Activated gamma-delta T cell (primary cell): ENCODE measurements at places on chromosomes 7 and 10.

- DNase-seq, result peak; percentile 24
These were observed 737 bp downstream of the CNNM2 start for GRCh38 chr10:102918817-102919245.

DNA sequence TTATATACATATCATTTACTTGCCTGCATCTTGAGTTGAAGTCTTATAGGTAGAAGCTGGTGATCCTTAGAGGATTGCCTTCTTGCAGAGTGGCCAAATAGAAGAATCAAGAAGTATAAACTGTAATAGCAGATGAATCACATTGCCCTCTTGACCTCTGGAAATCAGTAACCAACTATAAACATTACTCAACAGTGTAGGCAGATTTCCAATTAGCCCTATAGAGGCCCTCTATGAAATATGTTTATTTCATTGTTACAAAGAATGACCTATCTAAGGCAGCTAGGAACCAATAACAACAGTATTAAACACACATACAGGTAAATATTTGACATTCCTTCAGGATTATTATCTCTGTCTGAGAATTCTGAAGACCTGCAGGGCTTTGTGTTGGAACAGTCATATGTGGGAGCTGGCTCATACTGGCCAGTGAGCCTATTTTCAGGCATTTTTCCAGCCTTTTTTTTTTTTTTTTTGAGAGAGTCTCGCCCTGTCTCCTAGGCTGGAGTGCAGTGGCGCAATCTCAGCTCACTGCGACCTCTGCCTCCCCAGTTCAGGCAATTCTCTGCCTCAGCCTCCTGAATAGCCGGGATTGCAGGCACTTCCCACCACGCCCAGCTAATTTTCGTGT lies 7.2 kb upstream of the SRI start:
- no peak for DNase-seq

- no peak for DNase-seq
These were observed 9.0 kb downstream of the TACR2 start for GRCh38 chr10:69407621-69408301.

GRCh38 chr7:146557971-146558469 lies 441.4 kb downstream of the CNTNAP2 start:
- no peak for DNase-seq

DNA sequence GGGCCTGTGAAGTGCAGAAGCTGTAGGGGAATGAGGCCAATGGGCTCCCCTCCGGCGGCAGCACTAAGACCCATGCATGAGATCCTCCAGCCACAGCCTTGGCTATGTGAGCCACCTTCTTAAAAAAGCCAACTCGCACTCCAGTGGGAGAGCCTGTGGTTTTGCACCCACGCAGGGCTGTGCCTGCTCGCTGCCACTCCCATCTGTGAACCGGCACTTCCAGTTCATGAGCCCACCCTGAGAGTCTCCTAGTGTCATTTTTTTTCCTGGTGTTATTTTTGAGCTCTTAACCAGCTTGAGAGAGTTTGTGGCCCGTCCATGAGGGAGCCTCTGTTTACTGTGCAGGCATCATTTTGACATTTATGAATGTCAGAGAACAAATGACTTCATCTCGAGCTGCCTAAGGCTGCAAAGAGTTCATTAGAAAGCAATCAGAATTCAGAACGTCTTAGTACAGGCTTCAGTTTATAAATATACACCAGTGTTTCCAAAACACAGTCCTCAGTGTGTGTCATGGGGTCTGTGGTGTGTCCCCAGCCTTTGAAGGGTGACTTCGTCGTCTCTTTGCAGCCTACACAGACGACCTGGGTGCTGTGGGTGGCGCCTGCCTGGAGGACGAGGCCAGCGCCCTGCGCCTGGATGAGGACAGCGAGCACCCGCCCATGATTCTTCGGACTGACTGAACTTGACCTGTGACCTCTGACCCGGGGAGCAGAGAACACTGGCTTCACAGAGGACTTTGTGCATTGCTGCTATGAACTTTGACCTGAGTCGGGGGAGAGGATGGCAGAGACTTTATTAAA lies 40.4 kb downstream of the WIPI2 start:
- no peak for DNase-seq

DNA sequence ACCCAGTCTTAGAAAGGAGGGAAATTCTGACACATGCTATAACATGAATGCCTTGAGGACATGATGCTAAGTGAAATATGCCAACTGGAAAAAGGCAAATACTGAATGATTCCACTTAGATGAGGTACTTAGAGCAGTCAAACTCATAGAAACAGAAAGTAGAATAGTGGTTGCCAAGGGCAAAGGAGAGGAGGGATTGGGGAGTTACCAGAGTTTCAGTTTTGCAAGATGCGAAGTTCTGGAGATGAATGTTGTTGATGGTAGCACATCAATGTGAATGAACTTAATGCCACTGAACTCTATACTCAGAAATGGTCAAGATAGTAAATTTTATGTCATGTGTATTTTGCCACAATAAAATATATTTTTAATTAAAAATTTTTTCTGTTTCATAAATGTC lies 38.9 kb downstream of the DRGX start:
- DNase-seq, result no peak

DNA sequence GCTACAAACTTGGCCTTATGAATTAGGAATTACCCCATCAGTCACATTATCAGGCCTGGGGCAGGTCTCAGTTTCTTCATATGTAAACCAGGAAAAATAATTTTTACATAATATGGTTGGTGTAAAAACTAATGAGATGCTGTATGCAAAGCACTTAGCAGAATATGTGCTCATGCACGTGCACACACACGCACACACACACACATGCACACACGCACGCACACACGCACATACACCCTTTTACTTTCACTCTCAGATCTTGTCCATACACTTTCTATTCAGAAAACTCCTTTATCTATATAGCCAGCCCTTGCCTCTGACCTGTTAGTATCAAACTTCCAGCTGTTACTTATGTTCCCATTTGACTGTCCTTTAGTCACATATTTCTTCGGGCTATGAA lies 92.7 kb downstream of the CREB5 start:
- no peak for DNase-seq

DNA sequence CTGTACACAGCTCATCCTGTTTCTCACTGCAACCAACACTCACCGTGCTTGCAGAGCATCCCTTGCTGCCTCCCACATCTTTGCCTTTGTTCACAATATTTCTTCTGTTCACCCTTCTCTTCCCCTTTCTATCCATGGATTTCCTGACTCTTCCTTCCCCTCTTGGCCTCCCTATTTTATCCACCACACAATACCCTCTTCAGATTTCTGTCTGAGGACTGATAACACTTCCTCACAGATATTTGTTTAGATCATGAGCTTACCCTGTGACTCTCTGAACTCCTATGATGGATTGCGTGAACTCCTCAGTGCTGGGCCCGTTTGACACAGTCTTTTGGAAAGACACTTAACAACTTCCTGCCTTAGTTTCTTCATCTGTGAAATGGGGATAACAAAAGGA lies 62.8 kb upstream of the GPR158 start:
- DNase-seq, result no peak

- DNase-seq, result no peak
These were observed 69.7 kb upstream of the STK17A start for GRCh38 chr7:43513251-43513650.

DNA sequence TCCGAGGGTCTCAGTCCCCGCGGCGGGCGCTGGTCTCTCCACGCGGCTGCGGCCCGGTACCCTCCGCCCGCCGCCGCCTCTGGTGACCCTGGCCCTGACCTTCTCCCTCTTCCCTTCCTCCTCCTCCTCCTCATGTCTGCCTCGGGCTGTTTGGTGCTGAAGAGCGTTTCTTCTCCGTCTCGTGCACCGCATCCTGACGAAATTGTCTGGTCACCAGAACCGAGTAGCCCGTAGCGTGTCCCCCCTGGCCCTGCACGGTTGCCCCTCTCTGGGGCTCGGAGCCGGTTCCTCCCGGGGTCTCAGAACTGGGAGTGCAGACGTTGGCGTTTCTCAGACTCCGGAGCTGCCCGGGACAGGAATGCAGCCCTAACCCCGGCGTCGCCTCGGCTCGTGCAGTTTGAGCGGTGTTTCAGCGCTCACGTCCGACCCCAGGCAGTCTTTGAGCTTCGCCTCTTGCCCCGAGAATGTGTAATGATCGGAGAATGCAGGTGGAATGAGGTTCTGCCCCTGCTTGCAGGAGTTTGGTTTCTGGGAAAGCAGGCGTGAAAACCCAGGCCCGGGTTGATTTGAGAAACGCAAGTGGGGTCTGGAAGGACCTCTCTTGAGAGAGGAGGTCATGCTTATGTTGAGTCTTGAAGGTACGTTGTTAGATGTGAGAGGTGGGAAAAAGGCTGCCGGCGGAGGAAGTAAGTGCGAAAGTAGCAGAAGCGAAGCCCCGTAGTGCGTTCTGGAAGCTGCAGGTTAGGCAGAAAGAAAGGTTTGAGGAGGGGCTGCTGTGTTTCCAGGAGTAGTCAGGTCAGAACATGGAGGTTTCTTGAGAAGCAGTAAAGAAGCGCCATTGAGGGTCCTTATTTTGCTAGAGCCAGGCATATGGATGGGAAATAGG lies 743 bp downstream of the RBM17 start:
- DNase-seq, result no peak

GRCh38 chr10:119608316-119609155 lies 11.8 kb upstream of the TIAL1 start:
- no peak for DNase-seq

- DNase-seq, result no peak
These were observed 13.6 kb downstream of the ENTPD7 start for GRCh38 chr10:99672884-99673283.

DNA sequence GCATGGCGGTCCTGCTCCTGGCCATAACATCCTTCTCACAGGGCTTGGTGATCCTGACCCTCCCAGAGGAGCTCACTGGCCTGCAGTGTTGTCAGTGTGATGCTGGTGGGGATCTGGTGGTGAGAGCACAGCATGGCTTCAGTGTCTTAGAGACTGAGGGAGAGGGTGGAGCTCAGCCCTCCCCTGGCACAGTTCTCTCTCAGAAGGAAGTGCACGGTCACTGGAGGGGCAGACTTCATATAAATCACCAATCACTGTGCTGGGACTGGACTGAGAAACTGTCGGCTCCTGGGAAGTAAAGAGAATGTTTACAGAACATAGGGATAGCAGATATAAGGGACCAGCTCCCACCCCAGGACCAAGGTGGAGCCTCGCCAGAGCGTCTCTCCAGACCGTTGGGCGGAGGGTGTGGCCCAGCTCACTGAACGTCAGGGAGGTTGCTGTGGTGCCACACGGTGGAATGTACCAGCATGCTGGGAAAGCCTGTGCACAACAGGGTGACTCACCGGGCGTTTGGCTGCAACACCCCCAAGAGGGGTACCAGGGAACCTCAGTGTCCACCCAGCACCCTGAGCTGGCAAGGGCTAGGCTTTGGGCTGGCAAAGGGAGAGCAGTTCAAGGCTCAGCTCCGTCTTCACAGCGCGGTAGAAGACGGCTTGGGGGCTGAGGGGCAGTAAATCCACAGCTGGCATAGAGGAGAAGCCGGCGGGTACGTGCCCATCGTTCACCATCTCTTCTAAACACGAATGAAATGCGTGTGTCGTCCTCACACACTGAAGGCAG lies 8.8 kb upstream of the GET4 start:
- no peak for DNase-seq

GRCh38 chr7:94710256-94710655 lies 54.3 kb upstream of the SGCE start:
- DNase-seq, result no peak

GRCh38 chr7:92723943-92724342 lies 112.4 kb downstream of the CDK6 start:
- DNase-seq, result no peak

DNA sequence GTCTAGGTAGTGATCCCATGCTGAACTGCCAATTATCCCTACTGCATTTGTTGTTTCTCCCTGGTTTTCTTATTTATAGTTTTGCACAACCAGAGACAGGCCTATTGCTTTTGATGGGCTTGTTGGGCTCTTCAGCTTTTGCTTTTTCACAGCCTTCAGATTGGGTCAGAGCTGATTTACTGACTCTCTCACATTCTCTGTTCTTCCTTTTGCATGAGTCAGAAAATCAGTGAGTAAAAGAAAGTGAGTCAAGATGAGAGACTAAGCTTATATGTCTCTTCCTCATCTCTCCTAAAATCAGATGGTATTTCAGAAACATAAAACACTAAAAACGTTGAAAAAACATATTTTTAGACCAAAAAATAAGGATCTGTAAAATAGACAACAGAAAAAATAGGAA lies 1135.4 kb downstream of the XPNPEP1 start:
- no peak for DNase-seq

- no peak for DNase-seq
These were observed 212.2 kb downstream of the ANKRD7 start for GRCh38 chr7:118436663-118437062.

GRCh38 chr10:77583527-77583926 lies 54.1 kb downstream of the KCNMA1 start:
- DNase-seq, result no peak

DNA sequence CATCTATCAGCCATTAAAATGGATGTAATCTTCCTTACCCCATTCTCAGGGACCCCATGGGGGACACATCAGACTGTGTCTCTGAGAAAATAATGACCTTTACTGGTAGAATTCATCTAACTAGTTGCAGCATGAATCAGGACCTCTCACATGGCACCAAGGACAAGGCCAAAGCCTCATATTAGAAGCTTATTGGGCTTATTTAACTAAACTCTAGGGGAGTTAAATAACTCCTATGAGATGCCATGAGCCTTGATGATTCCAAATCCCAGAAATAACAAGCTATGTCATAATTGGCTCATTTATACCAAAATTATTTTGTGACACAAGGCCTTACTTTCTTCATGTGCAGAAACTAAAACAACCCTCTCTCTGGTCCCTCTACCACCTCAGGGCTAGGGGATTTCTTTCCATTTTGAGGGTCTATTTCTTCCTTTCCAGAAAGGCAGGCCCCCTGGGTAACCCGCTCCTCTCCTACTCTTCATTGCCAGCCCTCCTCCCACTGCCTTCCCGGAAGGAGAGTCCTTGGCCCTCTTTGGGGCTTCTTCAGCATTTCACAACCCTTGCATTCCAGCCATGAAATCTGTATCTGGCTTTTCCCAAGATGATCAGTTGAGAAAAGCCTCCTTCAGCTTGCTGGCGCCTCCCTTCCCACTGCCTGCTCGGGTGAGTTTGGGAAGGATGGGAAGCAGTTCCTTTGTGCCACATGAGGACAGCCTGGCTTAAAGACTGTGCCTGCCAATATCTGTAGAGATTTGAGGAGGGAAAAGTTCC lies 41.8 kb upstream of the TRIM8 start:
- no peak for DNase-seq

DNA sequence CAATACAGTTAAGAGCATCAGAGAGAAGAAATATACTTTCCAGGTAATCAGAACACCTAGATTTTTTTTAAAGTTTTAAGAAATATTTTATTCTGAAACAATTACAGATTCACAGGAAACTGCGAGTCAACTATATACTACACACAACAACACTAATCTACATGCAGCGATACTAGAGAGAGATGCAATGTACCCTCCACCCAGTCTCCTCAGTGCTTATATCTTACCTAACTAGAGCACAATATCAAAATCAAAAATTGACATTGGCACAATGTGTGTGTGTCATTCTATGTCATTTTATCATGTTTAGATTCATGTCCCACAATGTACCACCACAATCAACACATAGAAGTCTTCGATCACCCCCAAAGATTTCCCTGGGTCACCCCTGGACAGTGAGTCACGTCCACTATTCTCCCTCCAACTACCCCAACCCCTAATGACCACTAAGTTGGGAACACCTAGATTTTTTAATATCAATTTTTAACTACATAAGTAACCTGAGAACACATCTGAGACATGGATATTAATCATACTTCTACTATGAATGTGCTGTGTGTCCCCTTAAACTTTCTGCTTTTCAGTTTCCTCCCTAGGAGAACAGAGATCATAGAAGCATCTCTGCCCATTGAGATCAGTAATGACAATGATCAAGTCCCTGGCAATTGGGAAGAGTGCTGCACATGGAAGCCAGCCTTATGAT lies 86.5 kb downstream of the GSAP start:
- no peak for DNase-seq

- no peak for DNase-seq
These were observed 931 bp downstream of the PAPSS2 start for GRCh38 chr10:87660484-87661133.

GRCh38 chr7:38429057-38429456 lies 155.6 kb upstream of the TARP start:
- no peak for DNase-seq
